Activated T-cell treated with anti-CD3 and anti-CD28 coated beads, Interleukin-2, amount 50 U/mL, for 72 hours (primary cell): ENCODE measurements at places on chromosomes 12 and 14. TPM values are rescaled to one million over a fixed set of nuclear protein-coding genes. Genes with fewer than 3 reads are reported as not detected.

DNA sequence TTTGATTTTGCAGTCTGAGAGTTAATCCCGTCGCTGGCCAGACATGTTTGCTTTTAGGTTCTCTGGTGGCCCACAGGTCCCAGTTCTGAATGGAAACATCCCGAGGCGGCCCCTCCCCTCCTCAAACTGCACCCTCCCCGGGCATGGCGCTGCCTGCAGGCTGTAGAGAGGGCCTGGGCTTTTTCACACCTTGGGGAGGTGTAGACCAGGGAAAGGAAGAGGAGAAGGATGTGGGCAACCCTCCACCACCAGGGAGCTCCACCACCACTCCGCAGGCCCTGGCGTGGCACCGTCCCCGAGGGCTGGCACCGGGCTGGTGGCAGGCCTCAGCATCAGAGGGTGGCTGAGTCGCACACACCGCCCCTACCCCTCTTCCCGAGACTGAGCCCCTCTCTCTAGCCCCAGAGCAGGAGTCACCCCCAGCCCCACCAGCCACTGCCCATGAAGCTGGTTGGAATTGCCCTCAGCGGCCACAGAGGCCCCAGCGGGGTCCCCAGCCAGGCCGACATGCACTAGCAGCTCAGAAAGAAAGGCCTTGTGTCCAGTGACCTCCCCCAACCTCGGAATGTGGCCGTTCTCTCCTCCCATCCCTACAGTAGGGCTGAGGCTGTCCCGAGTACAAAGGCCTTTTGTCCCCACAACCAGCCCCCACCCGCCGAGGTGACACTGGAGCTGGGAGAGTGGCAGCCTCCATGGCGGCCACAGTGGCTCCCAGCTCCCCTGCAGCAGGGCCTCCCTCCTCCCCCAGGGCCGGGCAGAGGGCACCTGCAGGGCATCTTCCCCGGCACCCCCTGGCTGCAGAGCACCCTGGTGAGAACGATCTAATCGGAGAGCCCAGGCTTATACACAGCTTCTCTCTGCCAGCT is 23.5 kb upstream of the INF2 start:
- no peak overlapping the region for H3K4me3 ChIP-seq
- peaks cover 16% of the 10 kb centered on the region for H3K4me1 ChIP-seq
- H3K36me3 ChIP-seq: peaks cover 2% of the 10 kb centered on the region
- H3K27ac ChIP-seq: no peak overlapping the region
- H3K27me3 ChIP-seq: peaks cover 8% of the 10 kb centered on the region

GRCh38 chr12:113555226-113555625 is 83.6 kb upstream of the LHX5 start:
- no peaks in the 10 kb centered on the region for H3K27me3 ChIP-seq
- no peak for DNase-seq
- H3K4me3 ChIP-seq: no peak overlapping the region
- no peaks in the 10 kb centered on the region for H3K36me3 ChIP-seq

DNA sequence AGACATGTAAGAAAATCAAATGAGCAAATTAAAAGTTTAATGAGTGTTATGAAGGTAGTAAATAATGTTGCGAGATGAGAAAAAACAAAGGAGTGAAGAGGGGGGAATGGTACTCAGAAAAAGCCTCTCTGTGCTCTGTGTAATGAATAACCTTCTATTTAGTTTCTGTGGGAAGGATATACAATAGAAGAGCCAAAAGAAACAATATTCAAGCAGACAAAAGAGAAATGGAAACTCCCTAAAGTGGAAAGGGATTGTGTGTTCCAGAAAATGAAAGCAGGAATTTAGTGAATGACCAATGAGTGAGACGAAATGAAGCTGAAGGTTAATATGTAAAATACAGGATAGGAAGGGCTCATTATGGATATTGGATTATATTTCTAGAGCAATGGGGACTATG is 18.5 kb downstream of the OR4K1 start:
- no peak for DNase-seq
- H3K4me3 ChIP-seq: no peak overlapping the region
- H3K27ac ChIP-seq: no peak overlapping the region
- H3K4me1 ChIP-seq: no peaks in the 10 kb centered on the region

DNA sequence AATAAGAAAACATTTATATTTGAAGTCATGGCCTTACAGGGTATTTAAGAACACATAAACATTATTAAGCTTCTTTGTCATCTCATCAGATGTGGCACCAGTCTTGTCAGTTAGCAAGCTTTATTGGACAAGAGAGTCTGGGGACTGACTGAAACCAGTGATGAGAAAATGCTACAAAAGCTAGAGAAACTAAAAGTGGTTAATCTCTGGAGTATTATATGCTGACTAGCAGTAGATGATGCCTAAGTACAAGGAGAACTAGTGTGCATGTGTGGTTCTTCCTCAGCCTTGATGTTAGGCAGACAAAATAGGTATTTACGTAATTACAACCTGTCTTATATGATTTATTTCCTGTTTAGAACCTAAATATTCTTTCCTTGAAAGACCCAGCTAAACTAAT is 176.5 kb downstream of the CPNE8 start:
- no peak overlapping the region for H3K4me3 ChIP-seq
- H3K36me3 ChIP-seq: peaks cover 3% of the 10 kb centered on the region
- H3K27me3 ChIP-seq: no peaks in the 10 kb centered on the region
- no peaks in the 10 kb centered on the region for H3K4me1 ChIP-seq

- no peaks in the 10 kb centered on the region for H3K27me3 ChIP-seq
- H3K4me1 ChIP-seq: no peaks in the 10 kb centered on the region
- H3K36me3 ChIP-seq: peaks cover 4% of the 10 kb centered on the region
- DNase-seq: no peak
- no peak overlapping the region for H3K4me3 ChIP-seq
Measured at GRCh38 chr12:122312926-122313325, 46.6 kb upstream of the VPS33A start.

GRCh38 chr12:106195621-106196027 is 52.2 kb downstream of the CKAP4 start:
- H3K27ac ChIP-seq: no peak overlapping the region
- peaks cover 28% of the 10 kb centered on the region for H3K27me3 ChIP-seq
- peaks cover 1% of the 10 kb centered on the region for H3K36me3 ChIP-seq
- no peak for DNase-seq
- no peaks in the 10 kb centered on the region for H3K4me1 ChIP-seq

DNA sequence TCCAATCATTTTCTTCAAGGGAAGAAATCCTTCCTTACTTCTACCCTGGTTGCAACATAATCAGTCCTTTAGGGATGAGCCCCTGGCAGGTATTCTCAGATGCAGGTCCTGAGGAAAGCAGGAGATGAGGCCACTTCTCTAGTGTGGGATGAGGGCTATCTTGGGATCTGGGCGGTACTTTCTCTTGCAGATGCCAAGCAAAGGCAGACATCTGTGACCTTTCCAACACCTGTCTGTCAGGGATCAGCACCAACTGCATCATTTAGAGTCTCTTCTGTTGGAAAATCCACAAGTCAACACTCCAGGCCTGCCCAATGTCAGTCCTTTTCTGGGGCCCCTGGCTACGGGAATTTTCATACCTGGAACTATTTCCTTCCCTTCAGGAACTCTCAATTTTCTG is 129.2 kb downstream of the SLC8A3 start:
- no peak overlapping the region for H3K4me3 ChIP-seq
- H3K36me3 ChIP-seq: no peaks in the 10 kb centered on the region
- H3K4me1 ChIP-seq: peaks cover 4% of the 10 kb centered on the region
- no peak overlapping the region for H3K27ac ChIP-seq

DNA sequence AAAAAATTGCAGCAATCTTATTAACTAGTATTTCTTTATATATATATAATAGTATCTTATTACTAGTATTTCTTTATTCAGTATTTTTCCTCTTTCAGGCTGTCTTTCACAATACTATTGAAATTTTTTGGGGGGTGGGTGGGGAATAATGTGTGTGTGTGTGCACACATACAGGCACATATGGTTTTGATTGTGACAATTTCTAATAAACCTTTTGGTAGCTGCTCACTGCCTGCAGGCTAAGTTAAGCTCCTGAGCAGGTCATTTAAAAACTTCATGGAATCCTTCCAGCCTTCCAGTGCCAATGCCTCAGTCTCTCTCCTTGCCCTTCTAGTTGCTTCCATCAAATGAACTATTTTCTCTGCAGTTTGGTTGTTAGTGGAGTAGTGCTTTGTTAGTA is 490.1 kb downstream of the PCNX1 start:
- no peak overlapping the region for H3K4me3 ChIP-seq
- no peaks in the 10 kb centered on the region for H3K27me3 ChIP-seq
- peaks cover 48% of the 10 kb centered on the region for H3K4me1 ChIP-seq
- H3K36me3 ChIP-seq: no peaks in the 10 kb centered on the region
- DNase-seq: no peak

DNA sequence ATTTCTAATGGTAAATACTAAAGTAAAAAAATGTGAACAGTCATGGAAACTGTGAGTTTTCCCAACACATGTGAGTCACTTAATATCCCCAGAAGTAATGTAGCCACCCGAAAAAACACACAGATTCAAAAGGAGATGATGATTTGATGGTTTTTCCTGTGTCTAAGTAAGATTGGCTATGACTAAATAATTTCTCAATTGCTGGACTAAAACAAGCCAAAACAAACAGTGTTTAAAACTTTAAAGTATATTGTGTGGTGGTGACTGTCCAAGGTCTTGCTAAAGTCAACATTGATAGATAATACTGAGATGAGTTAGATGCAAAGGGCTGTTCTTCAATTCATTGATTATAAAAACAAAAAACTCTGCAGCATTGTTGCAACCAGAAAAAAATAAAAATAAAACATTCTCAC is 89.6 kb upstream of the SOX5 start:
- DNase-seq: no peak
- H3K4me1 ChIP-seq: no peaks in the 10 kb centered on the region
- no peaks in the 10 kb centered on the region for H3K36me3 ChIP-seq
- no peak overlapping the region for H3K27ac ChIP-seq
- H3K27me3 ChIP-seq: no peaks in the 10 kb centered on the region

GRCh38 chr12:123059500-123059899 is 79.0 kb downstream of the ARL6IP4 start:
- H3K4me1 ChIP-seq: peaks cover 23% of the 10 kb centered on the region
- H3K36me3 ChIP-seq: no peaks in the 10 kb centered on the region
- no peak for DNase-seq

- H3K27ac ChIP-seq: no peak overlapping the region
- H3K4me3 ChIP-seq: no peak overlapping the region
- no peak for DNase-seq
- H3K4me1 ChIP-seq: no peaks in the 10 kb centered on the region
Measured at GRCh38 chr14:54108481-54109471, 152.2 kb upstream of the BMP4 start.

- no peak overlapping the region for H3K27ac ChIP-seq
- H3K36me3 ChIP-seq: no peaks in the 10 kb centered on the region
- DNase-seq: no peak
- H3K4me1 ChIP-seq: no peaks in the 10 kb centered on the region
Measured at GRCh38 chr14:104968153-104968527, 10.0 kb downstream of the AHNAK2 start.

- H3K4me1 ChIP-seq: no peaks in the 10 kb centered on the region
- no peak overlapping the region for H3K27ac ChIP-seq
- H3K27me3 ChIP-seq: no peaks in the 10 kb centered on the region
- DNase-seq: no peak
- peaks cover 50% of the 10 kb centered on the region for H3K36me3 ChIP-seq
Measured at GRCh38 chr12:34599530-34600513, 577.5 kb downstream of the ALG10 start.

DNA sequence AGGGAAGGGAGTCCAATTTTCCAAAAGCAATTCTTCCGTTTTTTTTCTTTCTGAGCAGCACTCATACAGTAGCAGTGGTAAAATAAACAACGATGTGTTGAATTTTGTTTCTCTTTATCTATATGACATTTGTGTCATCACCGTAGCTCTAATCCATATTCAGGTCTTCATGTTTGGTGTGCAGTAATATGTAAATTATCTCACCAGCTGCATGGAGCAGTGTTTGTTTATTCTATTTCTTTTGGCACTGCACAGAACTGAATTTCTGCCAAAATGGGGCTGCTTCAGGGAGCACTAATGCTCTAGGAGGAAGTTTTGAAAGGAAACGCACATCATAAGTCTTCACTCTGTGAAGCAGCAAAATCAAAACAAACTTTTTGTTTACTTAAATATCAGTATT is 130.0 kb upstream of the NPAS3 start:
- no peak overlapping the region for H3K27ac ChIP-seq
- no peaks in the 10 kb centered on the region for H3K4me1 ChIP-seq
- peaks cover 2% of the 10 kb centered on the region for H3K36me3 ChIP-seq
- DNase-seq: no peak
- H3K27me3 ChIP-seq: no peaks in the 10 kb centered on the region

- H3K27me3 ChIP-seq: no peaks in the 10 kb centered on the region
- H3K27ac ChIP-seq: peak overlapping the region; percentile 3
- H3K4me3 ChIP-seq: peak overlapping the region; percentile 1
- DNase-seq: no peak
- peaks cover 17% of the 10 kb centered on the region for H3K4me1 ChIP-seq
Measured at GRCh38 chr12:88063375-88063774, 34.2 kb upstream of the C12orf50 start.

- no peak overlapping the region for H3K27ac ChIP-seq
- H3K36me3 ChIP-seq: peaks cover 48% of the 10 kb centered on the region
- no peak overlapping the region for H3K4me3 ChIP-seq
- no peak for DNase-seq
Measured at GRCh38 chr14:92660571-92660970, 87.9 kb downstream of the LGMN start.

DNA sequence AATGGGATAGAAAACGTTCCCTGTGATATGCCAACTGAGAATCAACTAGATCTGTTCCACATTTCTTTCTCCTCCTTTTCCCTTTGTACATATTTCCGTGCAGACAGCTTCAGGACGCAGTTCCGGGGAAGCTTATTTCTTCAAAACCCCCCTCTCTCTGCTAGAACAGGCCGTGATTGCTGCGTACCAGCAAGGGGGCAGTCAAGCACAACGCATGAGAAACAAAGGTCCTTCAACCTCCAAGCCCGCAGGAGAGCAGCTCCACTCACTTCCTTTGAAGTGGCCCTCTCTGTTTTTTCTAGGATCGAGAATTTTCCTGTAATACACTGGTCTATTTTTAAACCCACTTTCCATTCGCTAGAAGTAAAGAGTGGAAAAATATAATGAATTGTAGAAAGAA is 80.8 kb downstream of the ZNF664 start:
- no peak overlapping the region for H3K4me3 ChIP-seq
- no peaks in the 10 kb centered on the region for H3K4me1 ChIP-seq
- peaks cover 2% of the 10 kb centered on the region for H3K36me3 ChIP-seq
- no peaks in the 10 kb centered on the region for H3K27me3 ChIP-seq
- DNase-seq: no peak

DNA sequence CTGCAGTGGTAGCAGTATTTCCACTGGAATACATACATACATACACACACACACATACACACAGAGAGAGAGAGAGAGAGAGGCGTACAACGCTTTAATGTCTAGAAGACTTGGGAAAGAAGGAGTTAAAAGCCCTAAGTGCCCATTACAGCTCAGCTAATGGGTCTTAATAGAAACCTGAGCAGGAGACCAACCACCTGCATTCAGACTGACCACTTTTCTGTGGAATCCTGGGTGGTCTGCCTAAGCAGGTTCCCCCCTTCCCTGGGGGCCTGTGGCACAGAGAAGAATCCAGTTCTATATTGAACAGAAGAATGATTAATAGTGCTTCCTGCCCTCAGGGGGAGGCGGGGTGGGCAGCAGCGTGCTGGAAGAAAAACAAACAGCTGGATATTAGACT is 312.4 kb upstream of the PRKD1 start:
- no peak for DNase-seq
- no peaks in the 10 kb centered on the region for H3K4me1 ChIP-seq
- no peak overlapping the region for H3K4me3 ChIP-seq
- H3K27ac ChIP-seq: no peak overlapping the region
- no peaks in the 10 kb centered on the region for H3K36me3 ChIP-seq
- H3K27me3 ChIP-seq: no peaks in the 10 kb centered on the region

Gene ADAM20
- 1.2 TPM for total RNA-seq

Gene RNASE1
- not detected for total RNA-seq

Gene PPP1R36
- 0.16 TPM for total RNA-seq

Gene ERG28
- total RNA-seq: 15.5 TPM

Gene CLEC1B
- not detected for total RNA-seq

Gene TAS2R10
- total RNA-seq: 0.63 TPM

Gene KLHL33
- 0.28 TPM for total RNA-seq

Gene SCN8A
- 0.79 TPM for total RNA-seq
